ENCODE measurements at places on chromosomes 7 and 10.

DNA sequence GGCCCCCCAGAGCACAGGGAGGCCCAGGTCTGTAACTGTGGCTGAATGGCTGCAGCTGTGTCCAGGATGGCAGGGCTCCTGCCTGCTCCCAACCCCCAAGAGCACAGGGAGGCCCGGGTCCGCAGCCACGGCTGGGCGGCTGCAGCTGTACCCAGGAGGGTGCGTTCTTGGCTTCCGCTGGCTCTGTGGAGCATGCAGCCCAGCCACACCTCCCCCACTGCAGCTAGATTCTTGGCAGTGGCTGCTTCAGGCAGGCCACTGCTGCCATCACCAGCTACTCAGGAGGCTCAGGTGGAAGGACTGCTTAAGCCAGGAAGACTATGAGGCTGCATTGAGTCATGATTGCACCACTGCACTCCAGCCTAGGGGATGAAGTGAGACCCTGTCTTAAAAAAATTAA, 27.9 kb downstream of the C7orf25 start:
- no peak for DNase-seq

GRCh38 chr7:66185680-66186187, 19.4 kb upstream of the TPST1 start:
- no peak for DNase-seq

DNA sequence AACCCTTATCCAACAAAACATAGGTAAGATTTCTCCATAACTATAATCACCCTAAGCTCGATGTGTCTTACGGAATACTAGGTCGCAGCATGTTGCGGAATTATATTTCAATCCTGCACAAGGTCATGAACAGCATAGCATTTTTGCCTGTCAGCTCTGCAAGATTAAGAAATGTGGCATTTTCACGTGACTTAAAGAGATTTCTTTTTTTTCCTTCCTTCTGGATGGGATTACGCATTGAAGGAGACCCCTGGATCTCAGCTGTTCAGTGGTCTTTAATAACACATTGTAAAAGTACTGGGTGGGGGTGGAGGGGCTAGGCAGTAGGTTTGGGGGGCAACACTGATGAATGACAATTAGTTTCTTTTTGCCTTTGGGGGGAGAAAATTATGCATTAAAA, 106.7 kb downstream of the CUBN start:
- no peak for DNase-seq

GRCh38 chr10:124621637-124622036, 122.5 kb downstream of the FAM53B start:
- DNase-seq = no peak

DNA sequence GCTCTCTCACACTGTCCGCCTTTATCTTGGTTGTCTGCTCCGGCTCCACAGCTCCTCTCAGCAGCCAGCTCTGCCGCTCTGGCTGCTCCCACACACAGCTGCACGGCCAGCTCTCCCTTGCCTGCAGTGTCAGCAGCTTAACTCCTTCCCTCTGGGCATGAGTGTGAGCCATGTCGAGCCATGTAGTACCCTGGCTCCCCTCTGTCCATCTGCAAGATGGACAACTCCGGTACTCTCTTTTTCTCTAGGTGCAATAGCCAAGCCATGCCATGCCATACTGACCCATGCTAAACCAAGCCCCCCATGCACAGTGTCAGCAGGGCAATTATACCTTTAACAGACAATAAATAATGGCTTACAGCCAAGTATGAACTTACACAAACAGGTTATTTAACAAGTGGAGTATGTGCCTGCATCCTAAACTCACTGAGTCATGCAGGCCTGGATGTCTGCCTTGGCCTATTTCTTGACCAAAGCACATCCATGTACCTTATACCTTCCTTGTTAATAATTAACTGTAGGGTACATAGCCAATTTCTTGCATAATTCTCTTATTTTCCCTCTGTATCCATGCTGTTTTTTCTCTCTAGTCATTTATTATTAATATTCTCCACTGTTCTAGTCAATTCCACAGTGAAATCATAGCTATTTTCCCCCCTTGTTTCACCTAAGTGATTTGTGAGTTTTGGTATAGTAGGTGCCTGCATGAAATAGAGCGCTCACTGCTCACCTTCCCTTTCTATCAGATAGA, 170.9 kb downstream of the CDK14 start:
- no peak for DNase-seq

DNA sequence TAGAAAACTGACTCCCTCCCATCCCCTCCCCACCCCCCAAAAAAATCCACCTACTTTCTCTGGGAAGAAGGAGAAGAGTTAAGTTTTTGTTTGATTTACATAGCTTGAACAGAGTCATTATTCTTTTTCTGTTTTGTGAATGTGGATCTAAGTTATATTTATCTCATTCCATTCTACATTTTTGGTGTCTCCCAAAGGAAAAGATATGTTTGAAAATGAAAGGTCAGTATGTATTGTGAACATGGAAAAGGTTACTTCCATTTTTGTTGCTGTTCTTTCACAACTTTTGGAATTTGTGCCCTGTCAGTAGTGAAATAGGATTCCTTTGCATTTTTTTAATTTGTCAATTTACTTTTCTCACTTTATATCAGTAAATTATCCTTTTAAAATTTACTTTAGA, 547.9 kb downstream of the SUGCT start:
- no peak for DNase-seq

DNA sequence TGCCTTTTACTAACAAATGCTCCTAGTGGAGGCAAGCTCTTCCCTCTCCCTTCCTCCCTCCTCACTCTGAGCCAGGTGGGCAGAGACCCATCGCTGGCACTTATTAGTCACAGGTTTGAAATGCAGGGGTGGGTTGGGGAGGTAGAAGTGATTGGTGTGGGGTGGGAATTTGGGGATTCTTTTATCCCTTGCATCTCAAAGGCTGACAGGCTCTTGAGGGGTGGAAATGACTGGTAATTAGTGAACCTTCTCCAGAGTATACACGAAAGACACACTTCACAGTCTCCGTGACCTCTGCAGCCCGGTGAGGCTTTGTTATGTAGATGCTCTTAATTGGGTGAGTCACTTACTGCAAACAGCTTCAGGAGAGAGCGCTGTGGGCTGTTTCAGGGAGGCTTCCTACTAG, 13.9 kb upstream of the LRMDA start:
- DNase-seq = no peak

DNA sequence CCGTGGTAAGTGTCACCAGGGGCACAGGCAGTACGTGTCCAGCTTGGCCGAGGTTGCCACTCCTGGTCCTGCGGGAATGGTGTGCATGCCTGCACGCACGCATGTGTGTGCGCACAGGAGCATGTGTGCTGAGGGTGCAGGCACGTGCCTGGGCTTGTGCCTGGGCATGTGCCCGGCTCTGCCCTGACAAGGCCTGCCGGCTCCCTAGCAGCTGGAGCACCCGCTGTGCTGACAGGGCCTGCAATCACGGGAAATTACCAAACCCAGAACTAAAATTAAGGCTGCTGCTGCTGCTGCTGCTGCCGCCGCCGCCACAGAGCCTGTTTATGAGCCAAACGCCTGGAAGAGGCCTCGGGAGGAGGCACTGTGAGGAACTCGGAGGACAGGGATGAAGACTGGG, 28.7 kb downstream of the GHRHR start:
- no peak for DNase-seq

DNA sequence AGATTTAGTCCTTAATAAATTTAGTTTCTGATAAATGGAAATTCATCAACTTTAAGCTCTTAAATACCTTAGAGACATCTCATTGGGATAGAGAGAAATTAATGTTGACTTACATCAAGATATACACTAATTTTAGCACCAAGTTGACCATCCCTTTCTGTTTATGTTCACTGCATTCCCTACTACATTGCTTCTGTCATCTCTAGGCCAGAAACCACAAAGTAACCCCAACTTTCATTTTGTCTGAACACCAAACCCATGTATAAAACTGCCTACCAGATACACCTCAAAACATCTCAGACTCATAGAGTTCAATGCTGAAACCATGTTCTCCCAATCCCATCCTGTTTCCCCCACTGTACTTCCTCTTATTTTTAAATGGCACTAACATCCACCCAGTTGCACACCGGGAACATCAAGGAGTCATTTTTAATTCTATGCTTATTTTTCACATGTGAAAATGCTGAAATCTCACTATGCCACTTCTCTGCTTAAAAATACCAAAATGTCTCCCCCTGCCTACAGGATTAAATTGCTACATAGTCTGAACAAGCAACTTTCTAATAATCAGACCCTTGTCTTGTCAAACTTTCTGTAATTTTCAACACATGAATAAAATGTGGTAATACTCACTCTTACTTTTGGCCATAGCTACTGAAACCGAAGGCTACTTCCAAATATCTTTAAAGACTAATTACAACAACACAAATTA, 201.6 kb downstream of the SEMA3D start:
- DNase-seq = no peak

GRCh38 chr7:129616530-129616929, 5.0 kb downstream of the NRF1 start:
- DNase-seq = no peak

DNA sequence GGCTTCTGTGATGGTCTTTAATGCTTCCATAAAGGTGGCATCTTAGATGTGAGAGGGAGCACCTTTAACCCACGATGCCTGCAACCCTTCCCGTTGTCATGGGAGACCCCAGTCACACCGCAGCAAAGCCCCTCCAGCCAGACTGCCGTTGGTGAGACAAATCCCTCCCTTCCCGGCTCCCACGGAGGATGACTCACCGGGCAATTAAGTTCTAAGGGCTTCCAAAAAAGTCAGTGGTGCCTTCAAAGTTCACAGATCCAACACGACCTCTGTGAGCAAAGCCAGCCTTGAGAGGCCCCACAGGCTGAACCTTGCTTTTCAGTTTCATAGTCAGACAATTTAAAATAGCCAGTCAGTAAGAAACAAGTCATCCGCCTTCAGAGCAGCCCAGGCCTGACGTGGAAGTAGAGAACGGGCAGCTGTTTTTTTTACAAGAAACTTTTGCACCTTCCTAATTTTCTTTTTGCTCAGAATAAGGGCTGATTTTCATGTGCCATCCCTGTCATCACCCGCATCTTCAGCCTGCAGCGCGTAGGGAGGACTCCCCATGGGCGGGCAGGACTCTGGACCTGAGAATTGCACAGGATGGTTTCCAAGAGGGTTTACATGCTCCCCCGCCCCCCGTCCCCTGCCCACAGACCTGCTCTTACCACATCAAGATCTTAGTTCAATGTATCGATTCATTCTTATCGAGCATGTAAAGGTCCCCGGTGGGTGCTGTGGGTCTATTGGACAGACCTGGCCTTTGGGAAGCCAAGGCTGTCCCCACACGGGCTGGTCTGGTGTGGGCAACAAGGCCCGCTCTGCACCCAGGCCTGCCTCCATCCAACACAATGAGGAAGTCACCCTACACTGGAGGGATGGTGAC, 333.9 kb downstream of the DNAJB6 start:
- no peak for DNase-seq

DNA sequence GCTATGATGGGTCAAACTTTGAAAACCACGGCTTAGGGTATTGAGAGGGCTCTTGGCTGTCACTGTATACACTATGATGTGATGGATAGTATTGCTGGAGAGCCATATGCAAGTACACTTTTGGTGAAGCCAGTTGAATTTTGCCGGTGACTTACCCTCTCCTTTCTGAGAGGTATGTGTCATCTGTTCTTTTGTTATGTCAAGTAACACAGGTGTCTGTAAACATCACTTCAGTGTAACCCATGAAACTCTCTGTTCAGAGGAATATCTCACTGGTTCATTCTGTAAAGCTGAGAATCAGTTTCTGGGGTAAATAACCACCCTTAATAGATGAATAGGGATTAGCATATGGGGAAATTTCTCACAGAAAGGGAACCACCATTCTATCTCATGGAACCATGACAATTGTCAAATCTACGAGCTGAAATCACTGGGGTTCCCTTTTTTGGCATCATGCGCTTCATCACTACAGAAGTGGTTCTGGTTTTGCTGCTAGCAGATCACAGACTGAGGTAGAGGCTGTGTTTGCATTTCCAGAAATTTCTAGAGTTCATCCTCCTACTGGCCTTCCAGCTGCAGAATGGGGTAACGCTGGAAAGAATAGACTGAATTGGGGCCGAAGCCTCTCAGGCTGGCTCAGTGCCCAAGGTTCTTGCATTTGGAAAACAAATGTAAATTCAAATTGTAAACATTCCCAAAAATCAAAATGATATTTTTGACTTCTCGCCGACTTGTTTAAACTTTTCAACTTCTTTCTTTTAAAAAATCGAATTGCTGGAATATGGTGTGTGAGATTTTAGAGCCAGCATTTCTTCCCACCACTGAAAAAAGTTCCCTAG, 83.3 kb upstream of the CREB5 start:
- no peak for DNase-seq

DNA sequence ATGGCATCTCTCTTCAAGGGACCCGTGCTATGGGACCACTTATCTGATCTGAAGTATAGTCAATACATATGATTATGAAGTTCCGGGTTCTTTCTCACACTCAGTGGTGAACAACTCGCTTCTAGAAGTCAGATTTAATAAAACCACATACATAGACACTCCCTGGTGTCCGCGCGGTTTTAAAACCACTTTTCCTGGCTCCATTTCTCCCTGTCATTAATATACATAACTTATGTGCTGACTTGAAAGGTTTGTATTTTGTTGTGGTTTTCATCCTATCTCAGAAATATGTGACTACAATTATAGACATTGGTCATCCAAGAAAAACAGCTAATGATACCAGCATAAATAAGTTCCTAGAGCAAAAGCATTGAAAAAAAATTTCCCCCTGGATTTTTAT, 34.0 kb downstream of the SVIL start:
- no peak for DNase-seq

- no peak for DNase-seq
Observed at GRCh38 chr10:29469481-29470354, 165.1 kb downstream of the SVIL start.

DNA sequence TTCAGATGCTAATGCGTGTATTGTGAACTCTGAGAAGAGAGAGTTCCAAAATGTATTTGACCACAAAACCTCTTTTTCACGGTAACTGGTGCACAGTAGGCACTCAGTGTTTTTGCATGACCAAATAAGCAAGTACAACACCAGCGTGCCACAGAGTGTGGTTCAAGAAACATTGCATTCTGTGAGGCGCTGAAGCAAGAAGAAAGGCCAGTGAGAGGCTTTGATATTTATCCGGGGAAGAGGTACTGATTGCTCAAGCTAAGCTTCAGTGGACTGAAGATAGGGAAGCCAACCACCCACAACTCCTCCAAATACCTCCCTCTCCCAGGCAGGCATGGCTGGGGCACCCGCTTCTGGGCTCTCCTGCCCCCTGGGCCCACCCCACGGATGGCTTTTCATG, 611.2 kb downstream of the SDK1 start:
- no peak for DNase-seq

DNA sequence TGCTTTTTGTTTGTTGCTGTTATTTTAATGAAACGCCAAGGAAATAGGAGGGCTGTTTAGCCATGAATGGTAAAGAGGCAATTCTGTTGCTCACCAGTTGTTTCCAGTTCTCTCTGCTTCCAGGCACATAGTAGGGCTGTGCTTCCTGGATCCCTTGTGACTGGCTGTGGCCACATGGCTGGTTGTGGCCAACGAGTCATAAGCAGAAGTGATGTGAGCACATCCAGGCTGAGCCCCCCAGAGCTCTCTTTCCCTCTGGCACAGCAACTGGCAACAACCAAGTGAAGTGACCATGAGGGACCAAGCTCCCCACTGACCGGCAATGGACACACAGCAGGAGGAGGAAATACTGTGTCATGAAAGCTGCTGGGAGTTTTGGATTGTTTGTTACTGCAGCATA, 10.3 kb downstream of the GRID1 start:
- DNase-seq = no peak

- no peak for DNase-seq
Observed at GRCh38 chr7:105496521-105496920, 25.6 kb downstream of the PUS7 start.

Measured in activated T-cell treated with anti-CD3 and anti-CD28 coated beads for 1 hour (primary cell).